Activated CD4-positive, alpha-beta T cell treated with anti-CD3 and anti-CD28 coated beads for 1 hour (primary cell): ENCODE measurements at places on chromosomes 4 and X.

- no peak for DNase-seq
These were observed 241.1 kb upstream of the TET2 start for GRCh38 chr4:104905546-104905945.

DNA sequence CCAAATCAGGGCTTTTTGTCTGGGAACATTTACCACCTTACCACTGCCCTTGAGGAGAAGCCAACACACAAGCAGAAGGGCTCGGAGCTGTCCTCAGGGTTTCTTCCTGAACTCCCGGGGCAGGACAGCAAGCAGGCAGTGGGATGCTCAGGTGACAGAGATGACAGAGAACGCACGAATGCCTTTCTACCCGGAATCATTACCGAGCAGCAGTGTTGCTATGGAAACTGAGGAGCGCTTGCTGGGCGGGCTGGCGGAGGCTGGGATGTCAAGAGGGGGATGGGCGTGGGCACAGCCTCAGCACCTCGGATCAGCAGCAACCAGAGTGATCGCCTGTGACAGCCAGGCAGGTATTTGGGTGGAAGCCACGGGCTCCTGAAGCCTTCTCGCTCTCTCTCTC lies 17.8 kb downstream of the SSR4 start:
- no peak for DNase-seq

DNA sequence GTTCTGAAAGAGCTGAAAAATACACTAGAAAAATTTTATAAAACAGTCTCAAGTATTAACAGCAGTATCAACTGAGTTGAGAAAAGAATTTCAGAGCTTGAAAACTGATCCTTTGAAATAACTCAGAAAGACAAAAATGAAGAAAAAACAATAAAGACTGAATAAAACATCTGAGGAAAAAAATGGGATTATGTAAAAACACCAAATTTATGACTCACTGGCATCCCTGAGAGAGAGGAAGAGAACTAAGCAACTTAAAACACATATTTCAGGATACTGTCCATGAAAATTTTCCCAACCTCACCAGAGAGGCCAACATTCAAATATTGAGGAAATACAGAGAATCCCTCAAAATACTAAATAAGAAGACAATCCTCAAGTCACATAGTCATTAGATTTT lies 22.9 kb downstream of the PABPC4L start:
- no peak for DNase-seq

GRCh38 chr4:31968842-31969241 lies 1248.7 kb downstream of the PCDH7 start:
- no peak for DNase-seq

DNA sequence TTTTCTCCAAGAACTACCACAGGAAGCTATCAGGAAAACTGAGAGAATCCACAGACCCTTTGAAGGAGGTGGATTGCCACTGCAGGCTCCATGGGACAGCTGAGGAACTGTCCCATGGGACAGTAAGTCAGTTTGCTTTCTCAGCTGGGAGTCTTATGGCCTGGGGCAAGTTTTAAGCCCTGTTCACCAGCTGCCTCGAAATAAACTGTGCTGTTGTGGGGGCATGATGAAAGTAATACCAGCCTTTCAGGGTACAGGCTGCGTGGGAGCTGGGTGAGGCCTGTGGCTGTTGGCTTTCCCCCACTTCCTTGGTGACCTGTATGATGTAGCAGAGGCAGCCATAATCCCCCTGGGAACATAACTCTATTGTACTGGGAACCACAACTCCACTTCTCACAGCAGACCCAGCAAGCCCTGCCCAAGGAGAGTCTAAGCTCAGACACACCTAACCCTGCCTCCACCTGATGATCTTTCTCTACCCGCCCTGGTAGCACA lies 452.1 kb downstream of the STPG2 start:
- no peak for DNase-seq

- DNase-seq, result no peak
These were observed 116.2 kb downstream of the CBR4 start for GRCh38 chr4:168893807-168894206.
